WTC11 (cell line): ENCODE measurements at places on chromosomes 5 and 9. TPM values are rescaled to one million over a fixed set of nuclear protein-coding genes. Genes with fewer than 3 reads are reported as not detected.

BASP1 gene
- 108 to 123 TPM (median 119 TPM) in 3 replicates for total RNA-seq

FRRS1L gene
- total RNA-seq, result 0.71 to 1.1 TPM (median 1.0 TPM) in 3 replicates

GRCh38 chr5:31987985-31988710, 186.0 kb downstream of the GOLPH3 start:
- peaks cover 2% of the 10 kb centered on the region; the same call in 1 of the 2 replicates for H3K27me3 ChIP-seq
- no peak overlapping the region for H3K4me3 ChIP-seq
- peaks cover 16% of the 10 kb centered on the region for H3K36me3 ChIP-seq
- H3K4me1 ChIP-seq, result peaks cover 40% of the 10 kb centered on the region
- no peak for DNase-seq
- peak overlapping the region; percentile 8; the same call in 1 of the 2 replicates for H3K27ac ChIP-seq

GRCh38 chr5:83740741-83741140, 20.1 kb upstream of the HAPLN1 start:
- no peak overlapping the region for H3K4me3 ChIP-seq
- no peak for DNase-seq
- no peaks in the 10 kb centered on the region for H3K4me1 ChIP-seq
- no peaks in the 10 kb centered on the region for H3K27me3 ChIP-seq
- no peak overlapping the region for H3K27ac ChIP-seq

GRCh38 chr9:70921136-70921535, 200.3 kb downstream of the TRPM3 start:
- DNase-seq, result no peak
- H3K4me1 ChIP-seq, result no peaks in the 10 kb centered on the region
- no peaks in the 10 kb centered on the region for H3K27me3 ChIP-seq
- H3K36me3 ChIP-seq, result no peaks in the 10 kb centered on the region
- no peak overlapping the region for H3K27ac ChIP-seq

DNA sequence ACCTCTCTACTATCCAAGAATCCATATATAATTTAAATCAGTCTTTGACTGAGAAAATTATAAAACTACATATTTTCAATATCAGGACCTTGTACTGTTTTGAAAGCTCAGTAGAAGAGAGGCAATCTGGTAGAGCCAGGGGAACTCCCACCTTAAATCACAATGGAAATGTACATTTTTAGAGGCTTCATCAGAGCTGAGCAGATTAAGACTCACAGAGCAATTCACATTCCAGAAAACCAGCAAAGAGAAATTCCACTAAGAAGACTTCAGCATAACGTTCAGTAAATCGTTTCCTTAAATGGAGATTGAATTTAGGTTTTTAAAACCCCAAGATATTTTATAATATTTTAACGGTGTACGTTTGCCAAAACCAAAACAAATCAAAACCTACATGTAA, 227.8 kb upstream of the TRPM3 start:
- H3K27ac ChIP-seq, result no peak overlapping the region
- no peak for DNase-seq
- H3K36me3 ChIP-seq, result no peaks in the 10 kb centered on the region
- no peak overlapping the region for H3K4me3 ChIP-seq
- peaks cover 11% of the 10 kb centered on the region for H3K4me1 ChIP-seq

GRCh38 chr9:101977614-101978210, 239.3 kb upstream of the GRIN3A start:
- no peaks in the 10 kb centered on the region for H3K27me3 ChIP-seq
- no peak overlapping the region for H3K27ac ChIP-seq
- no peaks in the 10 kb centered on the region for H3K4me1 ChIP-seq
- no peak for DNase-seq
- H3K36me3 ChIP-seq, result no peaks in the 10 kb centered on the region

DNA sequence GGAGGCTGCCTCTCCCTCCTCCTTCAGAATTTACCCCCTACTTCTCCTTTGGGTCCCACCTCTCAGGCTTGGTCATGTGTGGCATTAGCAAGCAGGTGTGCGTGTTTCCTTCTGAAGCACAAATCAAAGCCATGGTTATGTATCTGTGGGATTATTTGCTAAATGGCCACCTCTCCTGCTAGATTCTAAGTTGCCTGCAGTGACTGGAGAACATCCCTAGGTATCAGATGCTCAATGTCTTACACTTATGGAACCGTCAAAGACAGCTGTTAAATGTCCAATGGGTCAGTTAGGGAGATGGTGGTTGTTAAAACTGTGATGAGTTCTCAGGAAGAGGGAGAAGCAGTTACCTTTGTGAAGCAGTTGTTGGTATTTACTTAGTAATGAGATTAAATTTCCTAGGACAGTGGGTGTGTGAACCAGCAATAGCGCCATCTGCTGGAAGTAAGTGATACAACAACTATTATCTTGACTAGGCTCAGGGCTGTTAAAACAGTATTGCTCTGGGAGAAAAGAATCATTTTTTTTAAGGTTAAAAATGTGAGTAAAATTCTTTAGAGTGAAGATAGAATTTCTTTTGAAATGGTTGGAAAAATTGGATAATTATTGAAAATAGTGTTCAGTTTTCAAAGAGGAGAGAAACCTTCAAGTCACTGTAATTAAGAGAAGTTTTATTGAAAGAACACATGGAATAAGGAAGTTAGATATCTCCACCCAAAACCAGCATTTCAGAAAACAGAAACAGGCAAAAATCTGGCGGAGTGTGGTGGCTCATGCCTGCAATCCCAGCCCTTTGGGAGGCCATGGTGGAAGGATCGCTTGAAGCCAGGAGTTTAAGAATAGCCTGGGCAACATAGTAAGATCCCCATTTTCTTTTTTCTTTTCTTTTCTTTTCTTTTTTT, 71.3 kb downstream of the TMC1 start:
- no peak for DNase-seq
- no peaks in the 10 kb centered on the region for H3K36me3 ChIP-seq
- H3K4me3 ChIP-seq, result no peak overlapping the region
- H3K27me3 ChIP-seq, result no peaks in the 10 kb centered on the region; the same call in 1 of the 2 replicates
- H3K4me1 ChIP-seq, result peaks cover 18% of the 10 kb centered on the region
